H9 (cell line): ENCODE measurements at places on chromosomes 3 and 15. TPM values are rescaled to one million over a fixed set of nuclear protein-coding genes. Genes with fewer than 3 reads are reported as not detected.
A peak's percentile ranks its signal among the peaks of the same experiment; 100 is the strongest.

The PKM gene
- 1,026 and 1,042 TPM in 2 replicates for total RNA-seq

DNA sequence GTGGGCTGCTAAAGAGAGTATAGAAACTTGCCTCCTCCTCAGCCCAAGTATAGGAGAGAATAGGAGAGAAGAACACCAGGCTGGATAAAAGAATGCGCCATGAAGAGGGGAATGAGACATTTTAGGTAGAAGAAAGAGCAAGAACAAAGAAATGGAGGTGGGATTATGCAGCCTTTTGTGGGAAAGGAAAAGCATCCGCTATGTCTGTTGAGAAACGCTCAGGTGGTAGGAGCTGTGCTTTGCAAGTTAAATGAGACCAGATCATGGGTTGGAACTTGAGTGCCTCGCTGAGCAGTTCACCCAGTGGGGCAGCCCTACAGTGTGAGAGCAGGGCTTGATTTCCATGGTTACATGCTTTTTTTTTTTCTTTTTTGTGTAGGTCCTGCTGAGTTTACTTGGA, 11.5 kb upstream of the RTP1 start:
- DNase-seq: peak; percentile 92

The NOP10 gene
- total RNA-seq: 215 and 235 TPM in 2 replicates

DNA sequence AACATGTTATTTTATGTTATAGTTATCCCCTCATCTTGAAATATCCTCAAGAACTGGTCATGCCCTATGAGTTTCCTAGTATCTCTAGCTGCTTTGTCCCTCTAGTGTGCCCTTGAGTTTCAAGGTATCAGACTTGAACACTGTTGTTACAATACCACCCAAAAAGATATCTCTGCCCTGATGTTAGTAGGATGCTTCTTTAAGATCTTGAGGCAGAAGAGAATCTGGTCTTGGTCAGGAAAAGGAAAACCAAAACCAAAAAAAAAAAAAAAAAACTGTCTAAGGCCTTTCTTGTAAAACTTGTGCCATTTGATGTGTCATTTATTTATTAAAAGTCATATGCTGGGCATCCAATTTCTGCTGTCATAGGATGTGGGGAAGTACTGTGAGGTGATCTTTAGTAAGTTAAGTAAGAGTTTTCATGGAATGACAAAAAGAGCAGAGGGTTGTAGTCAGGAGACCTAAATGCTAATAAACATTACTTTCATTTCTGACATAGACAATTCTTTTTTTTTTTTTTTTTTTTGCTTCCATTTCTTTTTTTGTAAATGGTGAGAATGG, 229.7 kb downstream of the NECTIN3 start:
- no peak for DNase-seq

The SLC38A3 gene
- 1.4 and 3.2 TPM in 2 replicates for total RNA-seq

- DNase-seq: no peak
Observed at GRCh38 chr3:37712918-37713817, 148.5 kb upstream of the CTDSPL start.

The DPPA4 gene
- total RNA-seq: 796 and 821 TPM in 2 replicates

GRCh38 chr3:63473641-63474166, 178.8 kb upstream of the SNTN start:
- DNase-seq: no peak

DNA sequence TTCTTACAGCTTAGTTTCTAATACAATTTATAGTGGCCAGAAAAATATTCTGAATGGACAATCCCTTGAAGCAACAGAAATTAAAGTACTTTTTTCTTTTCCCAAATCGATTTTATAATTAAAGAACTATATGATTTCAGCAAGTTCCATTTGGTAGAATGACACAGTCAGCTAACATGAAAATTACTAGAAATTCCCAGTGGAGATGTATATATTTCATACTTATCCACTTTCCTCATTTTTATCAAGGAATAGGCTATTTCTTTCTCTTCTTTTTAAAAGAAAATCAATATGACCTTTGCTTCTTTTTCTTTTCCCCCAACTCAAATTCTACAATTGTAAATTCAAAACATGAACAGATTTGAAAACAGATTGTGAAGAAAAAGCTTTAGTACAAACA, 6.4 kb upstream of the CTNNB1 start:
- no peak for DNase-seq

DNA sequence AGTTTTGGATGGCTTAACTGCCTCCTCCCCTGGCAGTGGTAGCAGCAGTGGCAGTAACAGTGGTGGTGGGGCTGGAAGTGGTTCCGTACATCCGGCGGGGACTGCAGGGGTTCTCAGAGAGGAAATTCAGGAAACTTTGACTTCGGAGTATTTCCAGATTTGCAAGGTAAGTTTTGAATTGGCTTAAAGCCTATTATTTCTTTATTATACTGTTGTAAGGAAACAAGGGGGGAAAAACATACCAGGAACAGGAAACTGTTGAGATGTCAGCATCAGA, 1.5 kb downstream of the STXBP5L start:
- peak; percentile 37 for DNase-seq

- no peak for DNase-seq
Observed at GRCh38 chr15:80560601-80561400, 134.3 kb upstream of the ABHD17C start.

GRCh38 chr3:128036119-128036518, 16.1 kb upstream of the SEC61A1 start:
- no peak for DNase-seq

DNA sequence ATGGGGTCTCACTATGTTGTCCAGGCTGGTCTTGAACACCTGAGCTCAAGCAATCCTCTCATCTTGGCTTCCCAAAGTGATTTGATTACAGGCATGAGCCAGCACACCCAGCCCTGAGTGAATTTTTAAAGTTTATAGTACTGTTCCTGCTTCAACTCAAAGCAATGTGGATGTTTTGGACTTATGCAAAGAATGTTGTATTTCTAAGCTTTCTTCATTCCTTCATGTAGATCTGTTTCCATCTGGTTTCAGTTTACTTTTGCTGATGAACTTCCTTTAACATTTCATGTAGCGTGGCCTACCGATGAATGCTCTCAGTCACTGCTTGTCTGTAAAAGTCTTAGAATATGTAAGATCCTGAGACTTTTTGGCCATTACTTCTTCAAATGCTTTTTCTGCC, 23.2 kb downstream of the NRG4 start:
- no peak for DNase-seq

DNA sequence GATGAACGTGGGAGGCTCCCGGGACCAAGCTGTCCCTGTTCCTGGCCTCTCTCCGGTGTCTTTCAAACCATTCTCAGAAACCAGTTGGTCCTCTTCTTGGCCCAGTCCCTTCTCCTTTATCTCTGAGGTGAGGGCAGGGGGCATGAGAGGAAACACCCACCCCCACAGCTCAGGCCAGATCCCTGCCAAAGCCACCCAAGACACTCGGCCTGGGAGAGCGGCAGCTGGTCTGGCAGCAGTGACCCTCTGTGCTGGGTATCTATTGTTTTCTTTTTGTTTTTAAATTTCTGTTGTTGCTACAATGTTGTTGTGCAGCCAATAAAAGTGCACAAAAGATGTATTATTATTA, 27.3 kb downstream of the ACSBG1 start:
- no peak for DNase-seq

DNA sequence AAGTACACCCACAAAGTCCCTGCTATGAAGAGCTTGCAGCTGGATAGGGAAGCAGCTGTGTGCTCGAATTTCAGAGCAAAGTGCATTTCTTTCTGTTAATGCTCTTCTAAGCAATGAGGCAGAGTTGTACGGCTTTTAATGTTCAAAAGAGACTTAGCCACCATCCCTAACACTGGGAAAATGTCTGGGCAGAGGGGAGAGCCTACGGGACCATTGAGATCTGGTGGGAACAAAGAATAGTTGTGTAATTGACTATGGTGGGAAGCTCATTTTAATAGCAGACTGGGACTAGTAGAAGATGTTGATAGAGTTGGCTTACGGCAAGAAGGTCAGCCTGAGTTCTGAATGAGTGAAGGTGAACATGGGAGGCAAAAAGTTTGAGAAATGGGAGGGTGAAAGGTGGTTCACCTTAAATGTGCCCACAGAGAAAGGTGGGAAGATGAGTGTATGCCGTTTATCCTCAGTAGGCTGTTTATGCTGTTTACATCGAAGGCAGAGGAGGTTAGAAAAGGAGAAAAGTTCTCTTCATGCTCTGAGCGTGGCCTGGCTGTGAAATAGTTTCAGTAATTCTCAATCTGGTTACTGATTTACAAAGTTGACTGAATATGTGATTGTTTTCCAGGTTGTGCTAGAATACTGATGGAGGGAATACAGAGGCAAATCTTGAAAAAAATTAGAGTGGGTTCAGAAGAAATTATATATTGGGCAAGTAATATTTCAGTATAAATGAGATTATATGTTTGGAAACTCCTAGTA, 22.9 kb upstream of the UTS2B start:
- DNase-seq: no peak

The SLC28A1 gene
- 0.13 TPM in 1 of 2 replicates, not detected in the other for total RNA-seq

The PARP15 gene
- 0.18 and 0.24 TPM in 2 replicates for total RNA-seq

The CPEB1 gene
- 1.0 and 1.5 TPM in 2 replicates for total RNA-seq

The DZIP1L gene
- total RNA-seq: 9.2 and 10.4 TPM in 2 replicates

The SYNPR gene
- 0.17 and 0.64 TPM in 2 replicates for total RNA-seq

The TBC1D2B gene
- 16.0 and 17.6 TPM in 2 replicates for total RNA-seq

The SCAP gene
- total RNA-seq: 101 and 104 TPM in 2 replicates

DNA sequence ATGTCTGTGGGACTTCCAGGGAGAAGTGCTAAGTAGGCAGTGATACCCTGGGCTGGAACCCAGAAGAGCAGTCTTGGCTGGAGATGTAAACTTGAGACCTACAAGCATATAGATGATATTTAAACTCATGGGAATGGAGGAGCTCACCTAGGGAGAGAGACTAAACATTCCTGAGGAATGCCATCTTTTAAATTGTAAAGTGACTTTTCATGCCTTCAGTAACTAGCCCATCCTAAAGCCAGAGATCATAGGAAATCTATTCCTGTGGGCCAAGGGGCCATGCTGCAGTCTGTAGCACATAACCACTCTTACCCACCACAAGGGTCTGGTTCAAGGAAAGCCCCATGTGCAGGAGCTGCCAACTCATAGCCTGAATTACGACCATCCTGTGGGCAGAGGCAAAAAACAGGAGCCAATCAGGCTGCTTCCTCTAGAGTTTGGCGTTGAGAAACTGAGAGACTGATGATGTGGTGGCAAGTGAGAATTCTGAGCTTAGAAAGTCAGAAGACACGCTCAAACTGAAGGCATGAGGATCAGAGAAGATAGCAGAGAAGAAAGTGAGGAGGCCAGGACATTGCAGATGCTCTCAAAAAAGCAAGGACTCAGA, 37.5 kb downstream of the CTDSPL start:
- DNase-seq: no peak

The ALDH1A3 gene
- total RNA-seq: 9.2 and 10.0 TPM in 2 replicates

DNA sequence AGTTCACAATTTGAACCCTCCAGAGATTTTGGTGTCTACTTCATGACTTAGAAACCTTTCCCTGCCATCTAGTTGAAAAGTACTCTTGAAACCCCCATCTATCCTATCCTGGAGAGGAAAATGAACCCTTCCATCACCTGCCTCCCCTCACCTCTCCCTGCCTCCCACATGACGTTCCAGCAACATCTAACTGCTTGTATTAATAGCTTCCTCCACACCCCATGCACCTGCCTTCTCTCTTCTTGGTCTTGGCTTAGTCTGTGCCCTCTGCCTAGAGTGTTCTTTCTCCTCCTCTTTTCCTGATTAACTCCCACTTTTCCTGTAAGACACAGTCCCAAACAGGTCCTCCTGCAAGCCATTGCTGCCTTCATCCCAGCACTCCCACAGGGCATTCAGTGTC, 107.8 kb downstream of the LIPC start:
- no peak for DNase-seq

DNA sequence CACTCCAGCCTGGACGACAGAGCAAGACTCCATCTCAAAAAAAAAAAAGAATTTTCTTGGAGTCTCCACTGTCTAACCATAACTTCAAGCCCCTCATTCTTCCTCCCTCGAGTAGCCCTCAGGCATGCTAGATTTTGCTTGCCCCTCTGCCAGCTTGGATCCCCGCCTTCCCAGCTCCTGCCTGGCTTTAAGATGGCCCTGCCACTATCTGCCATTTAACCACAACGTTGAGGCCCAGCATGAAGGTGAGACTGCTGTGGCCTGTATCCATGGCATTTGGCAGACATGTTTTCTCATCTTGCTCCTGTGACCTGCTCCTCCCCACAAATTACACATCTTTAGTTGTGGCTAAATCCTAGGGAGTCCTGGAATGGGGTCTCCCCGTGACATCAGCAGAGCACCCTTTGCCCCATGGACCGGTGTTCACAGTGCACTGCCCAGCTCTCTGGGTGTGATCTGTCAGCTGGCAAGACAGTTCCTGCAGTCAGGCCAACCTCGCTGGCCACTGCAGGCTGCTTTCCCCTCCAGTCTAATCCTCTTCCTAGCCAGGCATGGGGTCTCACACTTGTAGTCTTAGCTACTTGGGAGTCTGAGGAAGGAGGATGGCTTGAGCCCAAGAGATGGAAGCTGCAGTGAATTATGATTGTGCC, 10.4 kb downstream of the VPS18 start:
- no peak for DNase-seq

The SRGAP3 gene
- 2.6 and 3.4 TPM in 2 replicates for total RNA-seq

The ENTPD3 gene
- 0.18 TPM in 1 of 2 replicates, not detected in the other for total RNA-seq

The CRYGS gene
- total RNA-seq: 0.83 and 1.0 TPM in 2 replicates

DNA sequence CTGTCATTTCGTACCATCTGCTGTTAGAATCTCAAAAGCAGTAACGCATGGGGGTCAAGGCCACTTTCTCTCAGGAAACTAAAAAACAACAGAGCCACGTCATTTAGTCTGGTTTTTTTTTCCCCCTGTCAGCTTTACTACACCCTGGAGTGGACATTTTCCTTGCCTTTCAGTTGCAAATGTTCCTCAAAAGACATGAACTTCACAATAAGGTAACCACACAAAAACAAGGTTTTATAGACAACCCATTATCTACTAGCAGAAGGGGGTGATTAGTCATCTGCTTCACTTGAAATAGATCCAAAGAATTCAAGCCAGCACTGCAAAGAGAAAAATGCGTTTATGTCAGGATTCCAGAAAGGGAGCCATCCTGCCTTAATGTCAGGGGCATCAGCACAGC, 171.8 kb upstream of the CDIN1 start:
- DNase-seq: no peak

DNA sequence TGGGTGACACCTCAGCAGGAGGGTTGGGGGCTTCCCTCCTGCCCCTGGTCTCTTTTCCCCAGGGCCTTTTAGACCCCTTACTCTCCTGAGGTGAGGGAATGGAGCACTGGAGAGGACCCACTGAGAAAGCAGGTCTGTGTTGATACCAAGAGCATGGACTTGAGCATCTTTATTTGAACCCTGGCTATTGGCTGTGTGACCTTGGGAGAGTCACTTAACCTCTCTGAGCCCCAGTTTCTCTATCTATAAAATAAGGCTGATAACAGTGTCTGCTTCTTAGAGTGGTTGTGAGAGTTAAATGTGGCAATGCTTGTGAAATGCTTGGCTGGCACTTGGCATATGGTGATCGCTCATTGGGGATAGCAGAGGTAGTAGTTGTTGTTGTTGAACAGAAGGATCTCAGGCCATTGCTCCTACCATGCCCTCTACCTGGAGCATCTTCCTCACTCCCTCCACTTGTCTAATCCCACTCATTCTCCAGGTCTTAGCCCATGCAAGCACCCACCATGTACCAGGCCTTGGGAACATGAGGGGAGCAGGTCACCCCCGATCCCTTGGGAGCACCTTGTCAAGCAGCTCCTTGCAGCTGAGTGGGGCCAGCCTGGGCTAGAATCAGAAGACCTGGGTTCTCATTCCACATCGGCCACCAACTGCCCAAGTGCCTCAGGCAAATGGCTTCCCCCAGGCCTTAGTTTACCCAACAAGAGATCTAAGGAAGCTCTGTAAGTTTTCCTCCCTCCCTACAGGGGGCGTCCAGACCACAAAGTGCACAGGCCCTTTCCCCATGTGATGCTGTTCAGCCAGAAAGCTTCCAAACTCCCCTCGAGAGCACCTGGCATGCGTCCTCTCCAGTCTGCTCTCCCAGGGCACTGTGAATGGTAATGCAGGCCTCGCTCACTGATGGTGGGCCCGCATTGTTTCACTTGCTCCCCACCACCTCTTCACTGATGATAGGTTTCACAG, 96.7 kb downstream of the LSM3 start:
- peak; percentile 68 for DNase-seq

The FES gene
- total RNA-seq: 6.5 and 6.7 TPM in 2 replicates
